Liver (tissue), 10 donors: ENCODE measurements at places on chromosomes 5 and 9. TPM values are rescaled to one million over a fixed set of nuclear protein-coding genes. Genes with fewer than 3 reads are reported as not detected.

ALDH1A1 gene
- total RNA-seq: 178 TPM

GRCh38 chr5:35618781-35619180 lies 1.1 kb downstream of the SPEF2 start:
- DNase-seq: no peak

PCDHGB1 gene
- 0.14 TPM for total RNA-seq

- no peak for DNase-seq
These were observed 6.5 kb upstream of the C9 start for GRCh38 chr5:39370555-39371366.

- no peak for DNase-seq
These were observed 5.4 kb downstream of the EGFL7 start for GRCh38 chr9:136667940-136668760.

GRCh38 chr5:36944607-36945225 lies 68.1 kb downstream of the NIPBL start:
- DNase-seq: no peak

DNA sequence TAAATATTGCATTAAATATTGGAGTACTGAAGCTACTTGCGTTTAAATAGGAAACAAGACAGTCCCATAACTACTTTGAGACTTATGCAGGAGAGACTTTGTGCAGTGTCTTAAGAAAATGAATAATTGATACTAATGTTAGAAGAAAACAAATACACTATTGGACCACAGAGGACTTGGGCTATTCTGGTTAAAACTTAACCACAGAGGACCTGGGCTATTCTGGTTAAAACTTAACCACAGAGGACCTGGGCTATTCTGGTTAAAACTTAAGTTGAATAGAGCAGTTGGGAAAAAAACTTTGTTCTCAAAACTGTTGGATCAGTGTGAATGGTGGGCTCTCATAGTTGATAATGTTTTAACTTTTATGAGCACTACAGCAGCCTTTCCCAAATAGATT lies 141.7 kb downstream of the WDR70 start:
- no peak for DNase-seq

SPATA31E1 gene
- total RNA-seq: not detected

- no peak for DNase-seq
These were observed 1.3 kb downstream of the NPDC1 start for GRCh38 chr9:137044502-137045177.

GRCh38 chr5:10317825-10318682 lies 10.4 kb upstream of the CMBL start:
- DNase-seq: no peak

DNA sequence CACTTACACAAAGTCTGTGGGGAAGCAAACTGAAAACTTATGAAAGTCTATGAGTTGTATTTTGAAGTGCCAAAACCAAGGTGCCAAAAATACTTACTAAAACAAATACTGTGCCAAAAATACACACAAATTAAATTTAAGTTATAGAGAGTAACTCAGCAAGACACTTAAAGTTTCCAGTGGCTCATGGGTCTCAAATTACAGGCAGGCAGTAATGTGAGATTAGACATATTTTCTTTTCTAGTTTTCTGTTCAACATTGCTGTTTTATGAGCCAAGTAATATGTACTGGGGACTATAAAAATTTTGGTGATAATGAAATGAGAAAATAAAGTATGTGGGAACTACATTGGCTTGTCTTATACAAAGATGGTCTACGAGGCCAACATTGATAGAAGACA lies 172.2 kb upstream of the SNX2 start:
- DNase-seq: no peak

TYRP1 gene
- 0.17 TPM for total RNA-seq

DNA sequence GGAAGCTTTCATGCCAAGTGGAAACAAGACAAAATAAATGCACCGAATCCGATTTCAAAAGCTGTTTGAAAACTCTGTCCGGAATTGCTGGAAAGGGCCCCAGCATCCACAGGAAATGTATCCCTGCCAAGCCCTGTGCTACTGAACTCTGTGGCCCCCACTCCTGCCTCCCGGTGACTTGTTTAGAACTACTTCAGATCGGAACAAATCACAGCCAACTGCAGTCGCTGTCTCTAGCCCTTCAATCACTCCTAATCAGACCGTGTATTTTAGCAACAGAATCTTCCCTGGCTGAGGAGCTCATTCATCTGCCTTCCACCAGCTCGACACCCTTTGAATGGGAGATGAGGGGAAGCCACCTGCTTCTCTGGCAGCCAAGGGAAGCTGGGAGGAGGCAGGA lies 94.1 kb downstream of the KCNIP1 start:
- DNase-seq: no peak

DNA sequence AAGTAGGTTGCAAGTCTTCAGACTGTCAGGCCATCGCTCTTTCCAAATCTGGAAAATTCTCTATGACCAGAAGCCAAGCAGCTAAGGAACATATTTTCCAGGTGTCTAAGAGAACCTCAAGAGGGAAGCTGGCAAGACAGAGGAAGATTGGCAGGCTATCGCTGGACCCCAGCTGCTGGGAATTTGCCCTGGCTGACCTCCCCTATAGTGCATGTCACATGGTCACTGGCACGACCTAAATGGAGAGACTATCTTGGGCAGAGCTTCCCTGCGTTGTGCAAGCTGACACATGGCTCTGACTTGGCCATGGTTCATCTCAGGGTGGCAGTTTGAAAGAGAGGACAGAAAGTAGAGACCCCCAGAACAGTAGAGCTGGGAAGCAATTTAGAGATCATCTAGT lies 104.9 kb upstream of the ZNF618 start:
- no peak for DNase-seq

DNA sequence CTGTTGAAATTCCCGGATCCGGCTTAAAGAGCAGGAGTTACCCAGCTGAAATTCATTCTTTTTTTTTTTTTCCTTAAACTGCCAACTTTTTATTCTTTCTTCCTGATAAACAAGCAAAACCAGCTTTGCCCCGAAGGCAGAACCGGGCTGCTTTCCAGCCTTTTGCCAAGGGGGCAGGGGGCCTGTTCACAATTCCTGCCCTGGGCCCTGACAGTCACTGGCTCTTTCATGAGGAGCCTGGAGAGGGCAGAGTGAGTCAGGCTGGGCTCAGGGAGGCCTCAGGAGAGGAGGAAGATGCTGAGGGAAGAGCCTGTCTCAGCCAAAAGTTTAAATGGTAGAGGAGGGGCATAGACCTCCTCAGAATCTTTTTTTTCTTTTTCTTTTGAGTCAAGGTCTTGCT lies 4.8 kb downstream of the GLIPR2 start:
- DNase-seq: no peak

SH3GLB2 gene
- 22.6 TPM for total RNA-seq

DNA sequence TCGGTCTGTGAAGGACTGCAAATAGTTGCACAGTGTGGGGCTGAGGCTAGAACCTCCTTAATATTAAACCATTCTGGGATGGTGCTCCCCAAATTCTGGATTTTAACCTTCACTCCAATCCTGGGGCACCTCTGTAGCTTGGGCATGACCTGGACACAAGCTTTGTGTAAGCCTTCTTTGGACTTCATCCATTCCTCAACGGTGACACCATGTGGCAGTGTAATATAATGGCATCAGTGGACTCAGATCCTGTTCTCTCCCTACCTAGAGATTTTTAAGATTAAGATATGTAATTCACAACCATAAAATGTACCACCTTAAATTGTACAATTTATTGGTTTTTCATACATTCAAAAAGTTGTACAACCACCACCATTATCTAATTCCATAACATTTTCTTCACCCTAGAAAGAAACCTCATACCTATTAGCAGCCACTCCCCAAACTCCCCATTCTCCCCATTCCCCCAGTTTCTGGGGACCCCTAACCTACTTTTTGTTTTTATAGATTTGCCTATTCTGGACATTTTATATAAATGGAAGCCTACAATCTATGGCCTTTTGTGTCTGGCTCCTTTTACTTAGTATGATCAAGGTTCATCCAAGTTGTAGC lies 4.8 kb upstream of the PLGRKT start:
- DNase-seq: no peak
